Stimulated activated CD8-positive, alpha-beta memory T cell treated with anti-CD3 and anti-CD28 coated beads, Interleukin-7, amount 100 ng/mL, for 48 hours (primary cell): ENCODE measurements at places on chromosomes 12 and 14.
A peak's percentile ranks its signal among the peaks of the same experiment; 100 is the strongest.

GRCh38 chr14:102362084-102362483 lies 606 bp downstream of the CINP start:
- peak; percentile 61 for DNase-seq

DNA sequence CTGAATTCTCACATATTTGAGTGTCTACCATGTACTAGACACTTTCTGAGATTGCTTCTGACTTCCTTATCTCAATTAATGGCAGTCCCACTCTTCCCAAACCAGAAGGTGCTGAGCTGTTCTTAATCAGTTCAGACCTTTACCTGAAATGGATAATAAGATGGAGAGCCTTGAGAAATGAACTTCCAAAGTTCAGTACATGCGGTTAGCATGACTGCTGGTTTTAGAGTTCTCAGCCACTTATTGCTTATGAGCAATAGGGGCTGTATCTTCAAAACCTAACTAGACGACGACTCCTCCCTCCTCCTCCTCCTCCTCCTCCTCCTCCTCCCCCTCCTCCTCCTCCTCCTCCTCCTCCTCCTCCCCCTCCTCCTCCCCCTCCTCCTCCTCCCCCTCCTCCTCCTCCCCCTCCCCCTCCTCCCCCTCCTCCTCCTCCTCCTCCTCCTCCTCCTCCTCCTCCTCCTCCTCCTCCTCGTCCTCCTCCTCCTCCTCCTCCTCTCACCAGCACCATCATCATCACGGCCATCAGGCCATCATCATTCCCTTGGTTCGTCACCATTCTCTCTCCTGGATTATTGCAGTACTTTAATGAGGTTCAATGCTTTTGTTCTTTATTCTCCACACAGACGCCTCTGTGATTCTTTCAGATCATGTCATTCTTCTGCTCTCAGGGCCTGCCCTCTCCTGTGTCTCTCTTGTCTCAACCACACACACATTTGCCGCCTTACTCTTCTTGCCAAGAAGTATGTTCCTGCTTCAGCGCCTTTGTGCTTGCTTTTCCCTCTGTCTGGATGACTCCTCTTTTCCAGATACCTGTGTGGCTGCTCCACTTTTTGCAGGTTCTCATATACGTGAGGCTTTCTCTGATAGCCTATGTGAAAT lies 2.7 kb downstream of the PCNX1 start:
- DNase-seq = no peak

- DNase-seq = no peak
Observed at GRCh38 chr12:84730561-84731162, 181.9 kb downstream of the SLC6A15 start.

- no peak for DNase-seq
Observed at GRCh38 chr14:57502586-57503254, 9.1 kb upstream of the CCDC198 start.

DNA sequence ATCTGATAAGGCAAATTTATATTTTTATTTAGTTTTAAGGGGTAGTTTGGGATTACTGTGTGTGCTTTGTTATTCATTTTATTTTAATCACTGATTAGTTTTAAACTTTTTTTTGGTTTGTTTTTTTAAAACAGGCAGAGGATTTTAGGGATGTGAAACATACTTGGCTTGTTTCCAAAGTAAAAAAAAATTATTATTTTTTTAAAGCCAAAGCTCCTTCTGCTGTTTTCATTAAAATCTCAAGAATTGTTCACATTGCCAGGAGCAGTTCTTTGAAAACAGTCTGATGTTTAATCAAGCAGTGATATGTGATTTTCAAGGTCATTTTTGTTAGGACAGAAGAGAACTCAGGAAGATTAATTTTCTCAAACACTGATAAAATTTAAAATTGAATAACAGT lies 11.2 kb downstream of the TTC8 start:
- no peak for DNase-seq

DNA sequence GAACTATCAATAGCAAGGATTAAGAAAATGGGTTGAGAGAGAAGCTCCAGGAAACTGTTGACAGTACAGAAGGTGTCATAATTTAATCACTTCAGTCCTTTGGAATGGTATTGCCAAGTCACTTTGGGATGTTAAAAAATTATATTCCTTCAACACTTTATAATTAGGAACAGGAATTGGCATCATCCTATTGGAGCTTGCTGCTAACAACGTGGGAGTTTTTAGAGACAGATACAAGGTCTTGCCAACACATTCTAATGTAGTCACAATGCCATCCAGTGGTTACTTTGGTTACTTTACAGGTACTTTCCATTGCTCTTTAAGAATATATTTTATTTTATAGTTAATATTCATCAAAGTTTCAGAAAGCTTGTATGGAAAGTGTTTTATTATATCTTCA lies 310.1 kb downstream of the SYT1 start:
- no peak for DNase-seq

- peak; percentile 37 for DNase-seq
Observed at GRCh38 chr12:49358483-49359141, 8.7 kb upstream of the SPATS2 start.

- no peak for DNase-seq
Observed at GRCh38 chr14:60241091-60241490, 7.9 kb upstream of the PPM1A start.

DNA sequence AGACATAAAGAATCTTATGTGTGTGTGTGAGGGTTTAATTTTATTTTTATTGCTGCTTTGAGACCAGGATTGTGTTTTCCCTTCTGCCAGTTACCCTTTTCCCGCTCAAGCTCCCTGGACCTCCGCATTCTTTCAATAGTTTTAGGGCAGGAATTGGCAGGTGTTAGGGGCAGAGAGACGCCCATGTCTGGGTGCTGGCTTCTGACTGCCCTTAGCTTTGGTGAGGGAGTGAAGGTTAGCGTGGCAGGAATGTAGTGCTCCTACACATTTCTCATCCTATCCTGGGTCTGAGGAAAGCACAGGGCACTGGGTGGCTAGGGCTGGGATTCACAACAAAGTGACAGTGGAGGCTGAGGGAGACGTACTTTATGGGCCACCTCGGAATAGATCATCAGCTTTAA lies 428.1 kb downstream of the ZFP36L1 start:
- DNase-seq = no peak

GRCh38 chr12:122869207-122869973 lies 26.5 kb downstream of the VPS37B start:
- DNase-seq = no peak

DNA sequence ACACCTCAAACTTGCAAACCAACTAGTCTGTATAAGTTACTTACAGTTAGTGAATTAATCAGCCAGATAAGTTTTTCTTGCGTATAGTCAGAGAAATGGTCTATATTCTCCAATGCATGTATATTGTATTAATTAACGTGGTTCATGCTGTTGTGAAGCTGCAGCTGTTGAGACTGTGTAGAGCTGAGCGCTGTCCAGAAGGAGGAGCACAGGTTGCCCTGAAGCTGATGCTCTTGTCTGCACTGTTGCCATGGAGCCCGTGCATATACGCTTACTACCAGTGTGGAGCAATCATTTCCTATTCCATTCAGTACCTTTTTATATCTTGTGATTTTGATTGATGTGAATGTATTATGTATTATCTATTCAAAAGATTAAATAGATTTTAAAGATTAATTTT lies 74.3 kb upstream of the ARID2 start:
- no peak for DNase-seq

- no peak for DNase-seq
Observed at GRCh38 chr12:113862590-113863454, 103.3 kb downstream of the RBM19 start.

GRCh38 chr14:58151133-58152013 lies 640 bp downstream of the ARMH4 start:
- DNase-seq = no peak

GRCh38 chr12:3117591-3118015 lies 40.4 kb downstream of the TSPAN9 start:
- DNase-seq = no peak

DNA sequence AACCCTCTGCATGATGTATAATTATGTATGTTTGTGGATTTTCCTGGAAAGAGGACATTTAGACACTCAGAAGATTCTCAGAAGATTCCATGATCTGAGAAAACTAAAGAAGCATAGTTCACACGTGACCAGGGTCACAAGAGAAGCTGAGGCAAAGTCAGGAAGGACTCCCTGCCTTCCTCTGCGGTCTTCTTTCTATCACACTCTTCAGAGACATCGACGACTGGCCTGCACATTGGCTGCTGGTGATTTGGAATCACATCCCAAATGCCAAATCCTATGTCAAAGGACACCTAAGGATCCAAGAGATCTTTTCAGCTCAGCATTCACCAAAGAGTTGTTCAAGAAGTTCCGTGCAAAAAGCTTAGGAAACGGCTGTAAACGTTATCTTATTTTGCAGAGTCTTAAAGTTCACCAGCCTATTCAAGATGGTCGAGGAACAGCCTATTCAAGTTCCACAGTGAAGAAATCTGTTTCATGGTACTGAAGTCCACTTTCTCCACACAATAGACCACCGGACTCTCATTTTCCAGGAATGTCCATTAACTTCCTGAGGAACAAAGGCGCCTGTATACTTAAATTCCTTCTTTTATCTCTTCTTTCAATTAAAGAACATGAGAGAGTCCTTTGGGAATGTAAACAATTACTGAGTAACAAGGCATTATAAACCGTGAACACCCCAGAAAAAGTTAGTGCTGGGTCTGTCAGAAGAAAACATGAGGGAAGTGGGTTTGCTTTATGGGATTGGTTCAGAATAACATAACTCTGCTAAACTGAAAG lies 42.1 kb downstream of the IGF1 start:
- DNase-seq = no peak

DNA sequence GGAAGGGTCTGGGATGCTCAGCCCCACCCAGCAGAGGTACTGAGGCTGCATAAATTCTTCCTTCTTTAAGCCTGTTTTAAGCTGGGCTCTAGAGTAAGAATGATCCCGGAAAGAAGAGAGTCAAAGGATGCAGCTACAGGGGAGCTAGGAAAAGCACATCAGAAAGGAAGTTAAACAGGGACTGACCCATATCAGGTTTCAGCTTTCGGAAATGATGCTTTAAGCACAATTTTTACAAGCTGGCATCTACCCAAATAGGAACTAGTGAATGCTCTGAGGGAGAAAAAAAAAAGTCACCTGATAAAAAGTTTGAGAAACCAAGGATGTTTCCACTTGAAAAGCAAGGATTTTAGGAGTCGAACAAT lies 22.0 kb downstream of the TSPAN8 start:
- DNase-seq = no peak

- no peak for DNase-seq
Observed at GRCh38 chr14:25041898-25042297, 8.0 kb downstream of the STXBP6 start.

- DNase-seq = no peak
Observed at GRCh38 chr12:47014474-47014873, 64.9 kb upstream of the PCED1B start.

DNA sequence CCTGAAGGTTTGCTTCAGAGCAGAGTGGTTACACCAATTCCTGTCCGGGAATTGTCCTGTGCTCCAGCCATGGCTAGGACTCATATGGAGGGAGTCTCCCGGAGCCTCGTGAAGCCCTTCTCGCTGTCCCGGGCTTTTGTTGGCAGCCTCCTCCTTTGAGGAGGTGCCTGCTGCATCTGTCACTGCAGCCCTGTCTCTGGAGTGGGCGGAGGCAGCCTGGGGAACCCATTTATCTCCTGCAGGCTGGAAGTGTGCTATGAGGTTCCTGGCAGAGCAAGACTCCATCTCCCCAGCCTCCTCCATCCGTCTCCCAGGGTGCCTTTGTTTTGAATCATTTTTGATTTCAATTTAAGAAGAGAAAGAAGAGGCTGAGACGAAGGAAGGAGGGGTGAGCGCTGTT lies 355.3 kb downstream of the GLT1D1 start:
- no peak for DNase-seq

DNA sequence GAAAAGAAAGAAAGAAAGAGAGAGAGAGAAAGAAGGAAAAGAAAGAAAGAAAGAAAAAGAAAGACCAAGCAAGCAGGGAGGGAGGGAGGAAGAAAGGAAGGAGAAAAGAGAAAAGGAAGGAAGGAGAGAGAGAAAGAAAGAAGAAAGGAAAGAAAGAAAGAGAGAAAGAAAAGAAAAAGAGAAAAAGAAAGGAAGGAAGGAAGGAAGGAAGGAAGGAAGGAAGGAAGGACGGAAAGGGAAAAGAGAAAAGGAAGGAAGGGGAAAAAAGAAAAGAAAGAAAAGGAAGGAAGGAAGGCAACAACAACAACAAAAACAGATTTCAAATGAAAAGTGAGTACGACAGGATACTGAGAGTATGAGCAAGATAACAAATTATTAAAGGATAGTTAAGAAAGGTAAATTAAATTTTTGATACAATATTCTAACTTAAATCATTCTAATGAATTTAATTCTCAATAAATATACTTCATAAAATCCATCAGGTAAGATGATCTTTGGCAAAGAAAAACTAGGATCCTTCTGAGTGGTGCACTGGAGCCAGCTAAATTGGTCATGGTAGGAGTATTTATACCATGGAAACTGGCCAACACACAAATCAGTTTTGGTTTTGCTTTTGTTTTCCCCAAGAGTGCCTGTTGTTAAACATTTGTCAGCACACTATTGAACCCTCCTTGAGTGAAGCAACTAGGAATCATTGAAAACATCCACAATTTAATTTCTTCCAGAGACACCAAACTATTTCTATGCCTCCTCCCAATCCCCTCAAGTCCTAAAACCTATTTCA lies 56.1 kb upstream of the DYRK2 start:
- no peak for DNase-seq

- peak; percentile 59 for DNase-seq
Observed at GRCh38 chr14:72420749-72421474, 473.0 kb downstream of the DPF3 start.

GRCh38 chr12:38269897-38270296 lies 46.7 kb upstream of the ALG10B start:
- DNase-seq = no peak

DNA sequence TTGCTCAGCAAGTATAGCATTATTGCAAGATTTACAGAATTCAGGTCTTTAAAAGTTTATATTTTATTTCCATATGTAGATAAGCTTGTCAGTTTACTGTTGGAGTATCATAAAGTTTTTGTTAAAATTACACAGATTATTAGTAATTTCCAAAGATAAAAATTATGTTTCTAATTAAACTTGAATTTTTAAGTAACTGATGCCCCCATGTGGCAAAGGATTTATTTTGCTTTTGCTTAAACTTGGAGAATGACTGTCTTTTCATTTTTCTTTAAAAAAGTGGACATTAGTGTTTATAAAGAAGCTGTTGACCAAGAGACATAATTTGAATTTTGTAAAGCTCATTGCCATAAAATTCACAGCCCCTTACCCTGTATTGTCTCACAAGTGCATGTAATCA lies 45.8 kb downstream of the ETNK1 start:
- DNase-seq = no peak

DNA sequence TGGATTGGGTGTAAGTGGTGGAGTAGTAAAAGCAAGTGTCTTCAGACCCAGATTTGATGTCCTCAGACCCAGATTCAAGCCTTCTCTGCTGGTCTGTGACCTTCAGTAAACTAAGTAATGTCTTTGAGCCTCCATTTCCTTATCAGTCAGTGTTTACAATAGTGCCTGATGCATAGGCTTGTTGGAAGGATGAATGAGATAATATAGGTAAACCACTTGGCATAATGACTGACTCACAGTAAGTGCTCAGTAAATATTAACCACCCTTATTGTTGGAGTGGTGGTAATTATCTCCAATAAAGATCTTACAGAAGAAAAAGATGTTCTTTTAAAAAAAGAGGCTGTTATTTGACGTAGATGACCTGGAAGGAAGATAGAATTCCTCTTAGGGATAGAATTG lies 86.2 kb downstream of the IGF1 start:
- no peak for DNase-seq
